ENCODE measurements at places on chromosomes 5 and 9. TPM values are rescaled to one million over a fixed set of nuclear protein-coding genes. Genes with fewer than 3 reads are reported as not detected.

- H3K27me3 ChIP-seq, result no peaks in the 10 kb centered on the region
- no peaks in the 10 kb centered on the region for H3K4me1 ChIP-seq
- no peaks in the 10 kb centered on the region for H3K36me3 ChIP-seq
- no peak overlapping the region for H3K4me3 ChIP-seq
- DNase-seq, result no peak
- no peak overlapping the region for H3K27ac ChIP-seq
Measured at GRCh38 chr5:106661866-106662265, 1008.9 kb downstream of the EFNA5 start.

Gene PTBP3
- 36.6 TPM for total RNA-seq

Gene TAF11L4
- total RNA-seq, result not detected

GRCh38 chr9:2134391-2134790 is 119.2 kb downstream of the SMARCA2 start:
- peaks cover 6% of the 10 kb centered on the region for H3K36me3 ChIP-seq
- no peak for DNase-seq
- no peak overlapping the region for H3K4me3 ChIP-seq
- H3K27ac ChIP-seq, result peak overlapping the region; percentile 48
- H3K27me3 ChIP-seq, result no peaks in the 10 kb centered on the region

Gene SREK1
- 38.8 TPM for total RNA-seq

GRCh38 chr9:15725953-15726352 is 173.1 kb downstream of the CCDC171 start:
- H3K4me1 ChIP-seq, result peaks cover 14% of the 10 kb centered on the region
- no peaks in the 10 kb centered on the region for H3K27me3 ChIP-seq
- H3K36me3 ChIP-seq, result no peaks in the 10 kb centered on the region
- no peak overlapping the region for H3K27ac ChIP-seq
- no peak for DNase-seq
- H3K4me3 ChIP-seq, result no peak overlapping the region

DNA sequence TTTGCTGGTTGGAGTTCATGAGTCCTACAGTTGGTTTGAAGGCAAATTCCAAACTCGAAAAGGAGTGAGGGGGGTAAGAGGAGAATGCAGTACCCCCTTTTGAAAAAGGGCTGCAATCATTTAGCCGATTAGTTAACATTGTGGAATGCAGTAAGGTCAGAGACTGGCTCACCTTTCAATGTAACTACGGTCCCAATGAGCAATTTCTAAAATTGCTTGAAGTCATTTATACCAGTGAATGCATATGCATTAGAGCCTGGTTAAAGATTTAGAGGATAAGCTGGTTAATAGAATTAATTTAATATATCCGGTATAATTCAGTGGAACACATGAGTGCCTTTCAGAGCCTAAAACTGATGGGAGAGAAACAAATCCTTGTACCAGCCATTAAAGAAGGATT is 172.6 kb upstream of the PAPPA start:
- peaks cover 36% of the 10 kb centered on the region for H3K4me1 ChIP-seq
- no peak overlapping the region for H3K27ac ChIP-seq
- no peak for DNase-seq

- peaks cover 24% of the 10 kb centered on the region for H3K4me1 ChIP-seq
- DNase-seq, result peak; percentile 95
- H3K27ac ChIP-seq, result peak overlapping the region; percentile 97
- H3K27me3 ChIP-seq, result peaks cover 6% of the 10 kb centered on the region
Measured at GRCh38 chr5:172758077-172758833, 12.7 kb downstream of the DUSP1 start.

DNA sequence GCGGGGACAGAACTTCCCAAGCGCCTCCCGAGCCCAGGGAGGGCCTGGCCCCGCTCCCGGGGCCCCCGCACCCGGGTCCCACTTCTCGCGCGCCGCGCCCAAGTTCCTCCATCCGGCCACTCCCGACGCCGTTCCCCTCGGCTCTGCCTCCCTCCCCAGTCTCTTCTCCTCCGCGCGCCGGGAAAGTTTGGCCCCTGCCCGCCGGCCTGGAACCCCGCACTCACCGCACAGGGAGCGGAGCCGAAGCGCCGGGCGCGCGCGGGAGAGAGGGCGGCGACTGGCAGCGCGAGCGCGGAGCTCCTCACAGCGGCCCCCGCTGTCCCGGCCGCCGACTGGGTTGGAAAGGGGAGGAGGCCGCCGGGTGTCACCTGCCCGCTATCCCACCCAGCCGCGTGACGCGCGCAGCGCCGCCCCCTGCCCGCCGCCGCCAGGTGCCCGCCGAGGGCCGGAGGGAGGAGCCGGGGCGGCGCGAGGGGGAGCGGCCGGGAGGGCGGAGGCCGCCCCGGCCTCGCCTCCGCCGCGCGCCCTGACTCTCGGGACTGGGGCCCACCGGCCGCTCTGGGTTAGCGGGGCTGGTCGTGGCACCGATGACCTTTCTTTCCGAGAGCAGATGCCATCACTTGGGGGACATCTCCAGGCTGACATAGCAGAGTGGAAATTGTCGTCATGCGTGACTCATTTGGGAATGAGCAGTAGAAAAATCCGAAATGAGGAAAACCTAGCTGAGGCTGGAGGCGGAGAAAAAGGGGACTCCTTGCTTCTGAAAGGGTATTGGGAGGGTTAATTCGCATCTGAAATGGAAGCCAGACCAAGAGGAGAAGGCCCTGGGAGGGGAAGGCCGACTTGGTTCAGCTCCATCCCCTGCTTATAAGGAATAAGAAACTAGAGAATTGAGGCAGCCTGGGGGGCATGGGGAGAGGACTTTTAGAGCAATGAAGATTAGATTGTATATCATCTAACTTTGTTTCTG is at the start of gene ELOVL7:
Gene ELOVL7 (minus strand): TSS at position 334 of the 970 bp plus-strand sequence. CDS start 56,872 bp downstream, outside the sequence.
- no peak for DNase-seq
- H3K4me3 ChIP-seq, result peak within 1 kb of the TSS; percentile 86
- H3K4me1 ChIP-seq, result peaks cover 14% of the 10 kb centered on the region
- peaks cover 32% of the 10 kb centered on the region for H3K27me3 ChIP-seq
- no peak within 1 kb of the TSS for H3K27ac ChIP-seq

GRCh38 chr9:133237035-133237731 is 28.1 kb upstream of the OBP2B start:
- H3K27me3 ChIP-seq, result peaks cover 19% of the 10 kb centered on the region
- H3K4me1 ChIP-seq, result peaks cover 9% of the 10 kb centered on the region
- no peak overlapping the region for H3K4me3 ChIP-seq
- H3K27ac ChIP-seq, result no peak overlapping the region
- H3K36me3 ChIP-seq, result no peaks in the 10 kb centered on the region

GRCh38 chr9:107044872-107045271 is 181.9 kb downstream of the ZNF462 start:
- no peak overlapping the region for H3K27ac ChIP-seq
- no peaks in the 10 kb centered on the region for H3K4me1 ChIP-seq
- no peak for DNase-seq
- H3K27me3 ChIP-seq, result peaks cover 8% of the 10 kb centered on the region

GRCh38 chr5:35213608-35214007 is 16.7 kb downstream of the PRLR start:
- peaks cover 18% of the 10 kb centered on the region for H3K27me3 ChIP-seq
- H3K27ac ChIP-seq, result no peak overlapping the region
- no peak for DNase-seq
- H3K4me3 ChIP-seq, result no peak overlapping the region
- H3K36me3 ChIP-seq, result no peaks in the 10 kb centered on the region
- no peaks in the 10 kb centered on the region for H3K4me1 ChIP-seq

DNA sequence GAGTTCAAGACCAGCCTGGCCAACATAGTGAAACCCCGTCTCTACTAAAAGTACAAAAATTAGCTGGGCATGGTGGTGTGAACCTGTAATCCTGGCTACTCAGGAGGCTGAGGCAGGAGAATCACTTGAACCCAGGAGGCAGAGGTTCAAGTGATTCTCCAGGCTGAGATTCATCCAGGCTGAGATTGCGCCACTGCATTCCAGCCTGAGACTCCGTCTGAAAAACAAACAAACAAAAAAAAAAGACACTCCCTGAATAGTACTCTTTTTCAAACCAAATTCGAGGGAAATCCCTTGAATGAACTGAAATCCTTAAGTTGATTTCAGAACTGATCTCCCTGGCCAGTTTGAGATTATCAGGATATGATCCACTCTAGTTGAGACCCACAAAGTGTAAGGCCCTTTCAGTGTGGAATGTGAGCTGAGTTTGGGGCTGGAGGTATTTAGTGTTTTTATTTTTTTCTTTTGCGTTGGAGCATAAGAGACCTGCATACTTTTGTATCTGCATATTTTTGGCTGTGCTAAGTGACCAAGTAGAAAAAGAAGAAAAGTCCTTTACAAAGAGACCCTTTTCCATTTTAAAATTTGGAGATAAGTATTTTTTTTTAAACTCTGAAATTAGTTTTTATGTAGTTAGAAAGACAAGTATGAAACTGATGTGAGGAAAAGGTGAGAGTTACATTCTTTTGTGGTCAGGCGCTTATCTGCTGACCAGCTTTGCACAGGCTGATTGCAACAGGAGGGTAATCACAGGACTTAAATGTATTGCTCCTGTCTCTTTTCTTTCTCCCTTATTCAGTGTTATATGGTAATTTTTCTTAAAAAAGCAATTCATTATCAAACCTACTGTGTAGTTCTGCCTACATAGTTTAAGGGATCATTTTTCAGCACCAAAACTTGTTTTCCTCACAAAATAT is 42.9 kb downstream of the TMEFF1 start:
- H3K36me3 ChIP-seq, result peaks cover 1% of the 10 kb centered on the region
- no peaks in the 10 kb centered on the region for H3K27me3 ChIP-seq
- no peak for DNase-seq
- 0 out of 2 replicates have a peak, but pooled peaks cover 4% of the 10 kb centered on the region for H3K4me1 ChIP-seq
- no peak overlapping the region for H3K4me3 ChIP-seq

GRCh38 chr5:156963125-156963524 is at the start of gene TIMD4:
Gene TIMD4, minus strand, starts transcription at chr5:156963226. Its CDS starts 28 bp downstream, at chr5:156963198.
- H3K4me3 ChIP-seq, result no peak within 1 kb of the TSS
- no peaks in the 10 kb centered on the region for H3K4me1 ChIP-seq
- no peak within 1 kb of the TSS for H3K27ac ChIP-seq
- no peaks in the 10 kb centered on the region for H3K27me3 ChIP-seq

- H3K36me3 ChIP-seq, result no peaks in the 10 kb centered on the region
- no peak for DNase-seq
- H3K4me3 ChIP-seq, result peak overlapping the region; percentile 73
- peaks cover 3% of the 10 kb centered on the region for H3K27me3 ChIP-seq
- peaks cover 68% of the 10 kb centered on the region for H3K4me1 ChIP-seq
Measured at GRCh38 chr9:70406434-70406862, 8.0 kb downstream of the KLF9 start.

- no peak overlapping the region for H3K4me3 ChIP-seq
- H3K36me3 ChIP-seq, result peaks cover 5% of the 10 kb centered on the region
- peak overlapping the region; percentile 29 for H3K27ac ChIP-seq
- H3K27me3 ChIP-seq, result peaks cover 2% of the 10 kb centered on the region
Measured at GRCh38 chr5:134145779-134146581, 30.8 kb downstream of the SKP1 start.

- no peaks in the 10 kb centered on the region for H3K36me3 ChIP-seq
- H3K4me3 ChIP-seq, result no peak overlapping the region
- no peak overlapping the region for H3K27ac ChIP-seq
- no peaks in the 10 kb centered on the region for H3K27me3 ChIP-seq
- no peaks in the 10 kb centered on the region for H3K4me1 ChIP-seq
- DNase-seq, result no peak
Measured at GRCh38 chr5:79753092-79753491, 63.5 kb downstream of the CMYA5 start.

DNA sequence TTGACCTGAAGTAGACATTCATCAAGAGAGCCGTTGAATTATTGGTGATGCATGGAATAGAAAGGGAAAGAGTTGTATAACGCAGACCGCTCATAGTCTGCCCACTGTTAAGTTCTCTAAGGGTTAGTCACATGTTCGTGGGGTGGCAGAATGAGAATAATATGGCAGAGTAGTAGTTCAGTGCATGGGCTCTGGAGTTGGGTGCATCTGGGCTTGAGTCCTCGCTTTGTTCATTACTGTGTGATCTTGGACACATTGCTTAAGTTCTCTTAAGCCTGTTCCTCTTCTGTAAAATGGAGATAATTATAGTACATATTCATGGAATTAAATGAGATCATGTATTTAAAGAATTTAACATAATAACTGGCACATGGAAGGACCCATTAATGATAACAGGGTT is 23.6 kb downstream of the TNPO1 start:
- H3K36me3 ChIP-seq, result peaks cover 4% of the 10 kb centered on the region
- H3K27ac ChIP-seq, result no peak overlapping the region
- no peak for DNase-seq
- no peaks in the 10 kb centered on the region for H3K27me3 ChIP-seq
- peaks cover 100% of the 10 kb centered on the region for H3K4me1 ChIP-seq

- no peaks in the 10 kb centered on the region for H3K36me3 ChIP-seq
- no peaks in the 10 kb centered on the region for H3K27me3 ChIP-seq
- peaks cover 37% of the 10 kb centered on the region for H3K4me1 ChIP-seq
- DNase-seq, result no peak
- no peak overlapping the region for H3K4me3 ChIP-seq
Measured at GRCh38 chr5:39717176-39717897, 292.6 kb upstream of the DAB2 start.

DNA sequence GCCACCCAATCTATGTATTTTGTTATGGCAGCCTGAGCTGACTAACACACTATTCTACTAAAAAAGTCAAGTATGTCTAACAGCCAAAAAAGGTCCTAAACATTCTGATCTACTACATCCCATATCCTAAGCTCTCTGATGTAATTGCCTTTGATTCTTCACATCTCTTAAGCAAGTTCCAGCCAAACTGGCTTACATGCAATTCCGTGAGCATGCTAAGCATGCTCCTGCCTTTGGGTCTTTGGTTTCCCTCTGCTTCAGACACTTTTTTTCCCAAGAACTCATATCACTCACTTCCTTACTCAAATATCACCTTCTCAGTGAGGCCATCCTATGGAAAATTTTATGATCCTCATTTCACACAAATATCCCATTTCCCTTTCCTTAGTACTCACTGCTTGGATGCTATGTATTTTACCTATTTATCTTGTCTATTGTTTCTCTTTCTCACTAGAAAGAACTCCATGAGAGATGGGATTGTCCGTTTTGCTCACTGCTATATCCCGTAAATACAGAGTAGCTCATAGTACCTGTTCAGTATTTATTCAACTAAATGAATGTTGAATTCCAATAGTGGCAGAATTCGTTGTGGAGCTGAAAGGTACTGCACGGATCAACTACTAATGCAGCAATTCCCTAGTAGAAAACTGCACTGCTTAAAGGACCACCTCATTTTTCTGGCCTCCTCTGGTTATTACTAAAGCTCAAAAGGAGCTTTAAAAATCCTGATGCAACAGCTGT is 2.3 kb upstream of the SLC12A2 start:
- peak overlapping the region; percentile 89 for H3K4me3 ChIP-seq
- no peaks in the 10 kb centered on the region for H3K27me3 ChIP-seq
- H3K27ac ChIP-seq, result peak overlapping the region; percentile 85
- peaks cover 49% of the 10 kb centered on the region for H3K4me1 ChIP-seq
- H3K36me3 ChIP-seq, result peaks cover 7% of the 10 kb centered on the region
- DNase-seq, result peak; percentile 28

- no peaks in the 10 kb centered on the region for H3K36me3 ChIP-seq
- H3K4me3 ChIP-seq, result no peak overlapping the region
- DNase-seq, result no peak
- H3K27me3 ChIP-seq, result peaks cover 25% of the 10 kb centered on the region
Measured at GRCh38 chr5:80566711-80567259, 3.3 kb downstream of the ANKRD34B start.

DNA sequence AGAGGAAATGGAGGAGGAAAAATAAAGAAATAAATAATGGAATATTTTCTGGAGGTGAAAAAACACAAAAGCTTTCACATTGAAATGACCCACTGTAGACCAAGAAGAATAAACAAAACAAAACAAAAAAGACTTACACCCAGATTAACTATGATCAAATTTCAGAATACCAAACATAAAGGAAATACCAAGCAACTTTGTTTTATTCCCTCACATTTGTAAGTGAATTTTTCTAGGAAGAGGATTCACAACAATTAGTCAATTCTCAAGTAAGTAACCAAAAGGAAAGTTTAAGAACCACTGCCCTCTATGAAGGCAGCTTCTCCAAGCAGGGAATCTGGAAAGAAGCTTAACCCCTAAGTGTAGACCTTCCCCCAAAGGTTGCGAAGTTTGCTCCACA is 29.6 kb upstream of the B4GALT1 start:
- no peak overlapping the region for H3K4me3 ChIP-seq
- H3K36me3 ChIP-seq, result no peaks in the 10 kb centered on the region
- peaks cover 41% of the 10 kb centered on the region for H3K4me1 ChIP-seq
- no peak overlapping the region for H3K27ac ChIP-seq
- DNase-seq, result no peak

All from HFFc6 (cell line).